ENCODE measurements at places on chromosomes 1 and 21.

GRCh38 chr1:107802654-107803053, 162.3 kb downstream of the VAV3 start:
- no peak for DNase-seq

- DNase-seq: no peak
These were observed 14.8 kb upstream of the GPR88 start for GRCh38 chr1:100523038-100523652.

- no peak for DNase-seq
These were observed 40.8 kb upstream of the PRRX1 start for GRCh38 chr1:170623171-170623570.

DNA sequence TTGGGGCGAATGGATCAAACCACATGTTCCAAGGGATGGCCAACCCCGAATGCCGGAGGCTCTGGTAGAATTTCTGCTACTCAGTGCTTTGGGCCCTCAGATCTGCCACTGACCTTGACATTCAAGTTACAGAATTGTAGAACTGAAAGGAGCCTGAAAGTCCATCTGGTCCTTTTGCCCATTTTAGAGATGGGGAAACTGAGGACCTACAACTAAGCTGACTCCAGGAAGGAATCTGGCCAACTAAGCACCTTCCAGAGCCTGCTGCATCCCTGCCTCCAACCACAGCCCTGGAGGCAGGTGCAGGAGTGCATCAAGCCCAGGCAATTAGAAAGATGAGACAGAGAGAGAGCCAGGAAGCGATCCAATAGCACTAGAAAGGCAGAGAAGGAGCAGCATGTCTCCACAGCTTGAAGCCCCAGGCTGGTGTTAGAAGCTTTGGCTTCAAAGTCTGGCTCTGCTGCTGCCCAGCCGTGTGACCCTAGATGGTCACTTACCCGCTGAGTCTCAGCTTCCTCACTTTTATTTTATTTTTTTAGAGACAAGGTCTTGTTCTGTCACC, 1.3 kb upstream of the CTRC start:
- DNase-seq: peak; percentile 30

GRCh38 chr1:214637722-214638458, 34.9 kb downstream of the CENPF start:
- no peak for DNase-seq

- no peak for DNase-seq
These were observed 2.6 kb downstream of the PRELP start for GRCh38 chr1:203478231-203478630.

- DNase-seq: peak; percentile 19
These were observed 209.9 kb downstream of the FAF1 start for GRCh38 chr1:50750021-50750619.

DNA sequence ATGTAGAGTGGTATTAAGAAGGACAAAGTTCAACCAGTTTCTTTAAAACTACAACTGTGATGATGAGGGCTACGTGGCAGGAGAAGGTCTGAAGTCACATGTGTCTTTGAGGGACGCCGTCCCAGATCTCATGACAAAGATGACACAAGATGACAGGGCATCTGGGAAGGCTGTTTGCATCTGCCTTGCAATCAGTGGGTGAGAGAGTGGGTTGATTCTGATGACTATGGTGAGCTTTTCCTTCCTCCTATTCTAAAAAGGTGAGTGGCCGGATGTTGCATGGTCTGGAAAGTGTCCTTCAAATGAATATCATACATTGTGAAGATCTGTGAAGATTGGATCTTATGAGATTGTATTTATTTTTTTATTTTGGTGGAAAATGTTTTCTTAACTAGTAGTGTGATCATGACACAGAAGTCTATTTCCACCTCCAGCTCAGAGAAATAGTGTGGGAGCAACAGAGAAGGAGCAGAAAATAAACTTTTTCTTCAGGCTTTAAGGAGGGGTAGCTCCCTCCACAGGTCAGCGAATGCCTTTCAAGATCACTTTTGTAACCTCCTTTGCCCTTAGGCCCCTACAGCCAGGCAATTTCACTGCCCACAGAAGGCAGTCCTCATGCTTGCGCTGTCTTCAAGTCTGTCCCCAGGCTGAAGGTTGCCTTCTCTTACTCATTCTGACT, 76.0 kb upstream of the ATF3 start:
- DNase-seq: no peak

- DNase-seq: no peak
These were observed 90.5 kb downstream of the CDC42BPA start for GRCh38 chr1:227227761-227228160.

GRCh38 chr1:44591381-44591780, 82.9 kb downstream of the TMEM53 start:
- DNase-seq: no peak

DNA sequence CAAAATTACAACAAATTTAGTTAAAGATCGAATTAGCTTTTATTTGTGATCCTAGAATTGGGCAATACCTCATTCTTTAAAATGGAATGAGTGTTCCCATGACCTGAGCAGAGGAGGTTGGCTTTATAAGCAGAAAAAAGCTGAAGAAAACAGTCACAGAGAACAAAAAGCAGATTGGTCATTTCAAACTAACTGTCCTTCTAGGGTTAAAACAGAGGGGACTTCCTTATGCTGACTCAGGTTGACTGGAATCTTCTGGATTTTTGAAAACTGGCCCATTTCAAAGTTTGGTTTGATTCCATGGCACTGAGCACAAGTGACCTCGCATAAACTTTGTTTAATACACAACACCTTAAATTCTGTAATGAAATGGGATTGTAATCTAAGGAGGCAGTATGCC, 17.6 kb downstream of the NFASC start:
- DNase-seq: no peak

- DNase-seq: peak; percentile 71
These were observed 18.1 kb downstream of the CFAP45 start for GRCh38 chr1:159881622-159882526.

DNA sequence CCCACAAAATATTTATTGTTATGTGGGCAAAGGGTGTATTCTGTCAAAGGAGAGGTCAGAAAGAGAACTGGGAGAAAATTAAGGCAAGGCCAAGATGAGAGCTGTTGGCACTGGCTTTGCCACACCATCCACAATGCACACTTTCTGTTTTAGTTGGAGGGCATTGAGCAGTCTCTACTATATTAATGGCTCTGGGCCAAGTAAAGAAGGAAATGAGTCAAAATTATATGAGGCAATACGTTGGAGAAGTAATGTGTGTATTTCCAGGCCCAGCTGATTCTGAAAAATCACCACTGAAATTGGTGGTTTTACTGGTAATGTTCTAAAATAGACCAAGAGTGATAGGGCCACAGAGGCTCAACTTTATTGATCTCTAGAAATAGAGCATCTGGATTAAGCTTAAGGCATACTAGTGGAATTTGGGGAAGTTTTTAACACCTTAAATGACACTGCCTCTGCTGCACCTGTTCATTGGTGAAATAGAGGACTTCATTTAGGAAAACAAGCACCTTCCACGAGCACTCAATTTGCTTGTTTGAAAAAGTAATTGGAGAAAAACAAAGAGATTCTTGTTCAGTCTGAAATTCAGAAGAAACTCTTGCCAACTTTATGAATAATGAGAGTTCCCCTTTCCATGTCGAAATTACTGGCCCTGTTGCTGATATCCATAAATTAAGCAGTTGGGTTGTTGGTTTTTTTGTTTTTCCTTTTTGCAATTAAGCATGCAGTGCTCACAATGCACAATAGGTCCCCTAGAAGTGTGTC, 424.9 kb downstream of the ADGRL2 start:
- DNase-seq: peak; percentile 31

- DNase-seq: no peak
These were observed 47.8 kb downstream of the ADGRL4 start for GRCh38 chr1:78958711-78959110.

GRCh38 chr1:85068846-85069245, 20.5 kb upstream of the MCOLN3 start:
- no peak for DNase-seq

DNA sequence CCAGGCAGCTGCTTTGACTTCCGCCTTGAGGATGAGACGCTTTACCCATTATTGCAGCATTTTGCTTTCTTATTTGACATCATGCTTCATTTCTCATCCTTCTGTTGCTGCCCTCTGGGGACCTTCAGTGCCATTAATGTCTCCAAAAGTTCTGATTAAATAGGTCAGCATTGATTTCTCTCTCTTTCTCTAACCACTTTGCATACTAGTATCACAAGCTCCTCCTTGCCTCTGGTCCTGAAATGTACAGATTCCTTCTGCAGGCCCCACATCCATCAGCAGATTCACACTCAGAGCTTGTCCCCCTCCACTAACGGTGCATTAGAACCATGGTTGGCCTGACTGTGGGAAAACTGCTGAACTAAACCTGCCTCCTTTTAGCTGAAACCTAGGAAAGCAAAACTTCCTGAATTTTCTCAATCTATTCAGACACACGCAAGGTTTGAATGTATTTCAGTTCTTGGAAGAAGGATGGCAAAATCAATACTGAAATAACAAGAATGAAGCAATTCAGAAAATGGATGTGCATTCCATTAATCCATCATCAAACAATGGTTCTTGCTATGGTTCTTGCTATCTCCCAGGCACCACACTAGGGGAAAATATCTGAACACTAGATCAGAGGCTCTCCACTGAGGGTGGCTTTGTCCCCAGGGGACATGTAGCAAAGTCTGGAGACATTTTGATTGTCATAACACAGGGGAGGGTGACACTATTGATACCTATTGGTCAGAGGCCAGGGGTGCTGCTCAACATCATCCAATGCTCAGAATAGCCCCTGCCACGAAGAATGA, 154.5 kb downstream of the PCP4 start:
- no peak for DNase-seq

GRCh38 chr1:46301808-46302640, 1.4 kb downstream of the LRRC41 start:
- DNase-seq: no peak

- no peak for DNase-seq
These were observed 196.0 kb upstream of the SAMSN1 start for GRCh38 chr21:14742119-14742518.

- no peak for DNase-seq
These were observed 12.2 kb downstream of the TXNIP start for GRCh38 chr1:145983960-145984830.

- no peak for DNase-seq
These were observed 67.1 kb downstream of the KCNJ15 start for GRCh38 chr21:38323721-38324531.

GRCh38 chr1:15963363-15963967, 12.4 kb downstream of the ZBTB17 start:
- DNase-seq: no peak

GRCh38 chr1:78071696-78072095, 25.9 kb downstream of the GIPC2 start:
- no peak for DNase-seq

DNA sequence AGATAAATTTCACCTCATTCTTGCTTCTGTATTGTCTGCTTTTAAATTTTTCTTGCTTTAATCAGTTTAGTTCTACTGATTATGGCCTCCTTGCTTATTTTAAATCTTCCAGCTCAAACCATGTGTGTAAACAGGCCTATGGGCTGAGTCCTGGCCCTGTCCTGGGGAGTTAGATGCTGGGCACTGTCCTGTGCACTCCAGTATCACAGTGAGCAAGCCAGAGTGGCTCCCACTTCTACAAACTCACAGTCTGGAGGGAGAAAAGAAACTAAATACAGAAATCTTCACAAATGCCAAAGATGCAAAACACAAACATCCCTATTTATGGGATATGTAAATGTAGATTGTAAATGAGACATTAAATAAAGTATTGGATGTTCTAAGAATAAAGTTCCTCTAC, 101.1 kb upstream of the POGK start:
- no peak for DNase-seq

DNA sequence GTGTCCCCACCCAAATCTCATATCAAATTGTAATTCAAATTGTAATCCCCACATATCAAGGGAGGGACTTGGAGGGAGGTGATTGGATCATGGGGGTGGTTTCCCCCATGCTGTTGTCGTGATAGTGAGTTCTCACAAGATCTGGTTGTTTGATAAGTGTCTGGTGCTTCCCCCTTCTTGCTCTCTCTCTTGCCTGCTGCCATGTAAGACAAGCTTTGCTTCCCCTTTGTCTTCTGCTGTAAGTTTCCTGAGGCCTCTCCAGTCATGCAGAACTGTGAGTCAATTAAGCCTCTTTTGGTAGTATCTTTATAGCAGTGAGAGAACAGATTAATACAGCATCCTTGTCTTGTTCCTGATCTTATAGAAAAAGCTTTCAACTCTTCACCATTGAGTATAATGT, 6.5 kb upstream of the LRRC39 start:
- no peak for DNase-seq

DNA sequence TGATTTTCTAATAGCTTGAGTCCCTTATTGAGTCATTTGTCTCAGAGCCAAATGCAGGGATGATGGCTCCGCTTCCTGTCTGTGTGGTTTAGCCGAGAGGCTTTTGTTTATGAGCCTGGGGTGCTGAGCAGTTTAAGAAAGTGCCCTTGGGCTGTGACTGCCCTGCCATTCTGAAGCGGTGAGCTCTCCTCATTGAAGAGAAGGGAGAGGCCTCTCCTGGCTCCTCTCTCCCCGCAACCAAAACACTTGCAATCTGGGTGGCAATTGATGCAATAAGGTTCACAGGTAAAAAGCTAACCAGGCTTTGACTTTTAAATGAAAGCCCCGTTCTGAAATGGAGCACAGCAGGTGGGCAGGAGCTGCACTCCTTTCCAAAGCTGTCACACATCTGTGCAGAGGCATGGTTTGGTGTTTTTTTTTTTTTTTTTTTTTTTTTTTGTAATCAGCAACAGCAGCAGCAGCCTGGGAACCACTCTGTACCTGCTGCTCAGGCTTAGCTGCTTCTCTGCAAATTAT, 403.7 kb downstream of the SIPA1L2 start:
- DNase-seq: peak; percentile 40

DNA sequence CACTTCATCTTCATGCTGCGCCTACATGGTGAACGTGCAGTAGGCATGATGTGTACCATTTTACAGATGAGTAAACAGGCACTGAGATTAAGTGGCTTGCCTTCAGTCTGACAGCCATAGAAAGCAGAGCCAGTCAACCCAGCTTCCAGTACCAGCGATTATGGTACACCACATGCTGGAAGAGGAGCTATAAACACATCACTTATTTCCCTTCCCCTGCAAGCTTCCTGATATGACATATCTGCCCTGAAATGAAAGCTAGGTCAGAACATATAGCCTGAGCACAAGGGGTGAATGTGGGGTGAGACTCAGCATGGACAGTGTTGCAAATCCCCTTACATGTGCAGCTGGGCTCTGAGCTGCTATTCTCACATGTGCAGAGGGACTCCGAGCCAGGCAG, 33.8 kb upstream of the IL20 start:
- DNase-seq: no peak

- DNase-seq: no peak
These were observed 748 bp upstream of the ATP6V0B start for GRCh38 chr1:43973981-43974442.

DNA sequence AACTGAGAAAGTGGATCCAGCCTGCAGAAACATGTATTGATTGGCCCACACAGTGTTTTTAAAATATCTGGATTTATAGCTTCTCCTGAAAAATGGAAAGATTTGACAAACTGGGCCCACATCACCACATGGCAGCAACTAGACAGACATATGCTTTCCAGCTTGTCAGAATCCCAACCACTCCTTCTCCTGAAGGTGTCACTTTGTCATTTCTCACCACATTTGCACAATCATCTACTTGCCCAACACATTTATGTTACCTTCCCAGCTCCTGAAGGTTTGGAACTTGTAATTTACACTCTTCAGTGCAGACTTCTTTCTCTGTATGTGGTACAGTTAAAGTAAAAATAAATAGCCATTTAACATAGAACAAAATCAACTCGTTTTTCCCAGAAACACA, 126.1 kb upstream of the KIAA1614 start:
- DNase-seq: no peak
